ENCODE measurements at places on chromosomes 2 and 18.

DNA sequence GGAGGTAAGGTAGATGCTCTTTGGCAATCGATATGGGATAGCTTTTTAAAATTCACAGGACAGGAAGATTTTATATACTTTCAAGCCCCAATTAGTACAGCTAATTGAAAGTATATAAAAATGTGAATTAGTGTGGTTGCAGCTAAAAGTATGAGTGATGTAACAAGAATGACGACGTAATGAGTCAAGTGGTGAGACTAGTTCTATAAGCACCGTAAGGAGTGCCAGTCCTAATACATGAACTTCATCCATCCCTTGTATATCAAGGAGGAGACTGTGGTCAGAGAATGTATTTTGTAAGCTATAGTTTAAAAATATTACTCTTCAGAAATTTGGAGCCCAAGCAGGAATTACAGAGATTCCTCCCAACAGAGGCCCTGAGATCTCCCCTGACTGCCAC, 25.8 kb downstream of the DNAJC27 start:
- DNase-seq: no peak

DNA sequence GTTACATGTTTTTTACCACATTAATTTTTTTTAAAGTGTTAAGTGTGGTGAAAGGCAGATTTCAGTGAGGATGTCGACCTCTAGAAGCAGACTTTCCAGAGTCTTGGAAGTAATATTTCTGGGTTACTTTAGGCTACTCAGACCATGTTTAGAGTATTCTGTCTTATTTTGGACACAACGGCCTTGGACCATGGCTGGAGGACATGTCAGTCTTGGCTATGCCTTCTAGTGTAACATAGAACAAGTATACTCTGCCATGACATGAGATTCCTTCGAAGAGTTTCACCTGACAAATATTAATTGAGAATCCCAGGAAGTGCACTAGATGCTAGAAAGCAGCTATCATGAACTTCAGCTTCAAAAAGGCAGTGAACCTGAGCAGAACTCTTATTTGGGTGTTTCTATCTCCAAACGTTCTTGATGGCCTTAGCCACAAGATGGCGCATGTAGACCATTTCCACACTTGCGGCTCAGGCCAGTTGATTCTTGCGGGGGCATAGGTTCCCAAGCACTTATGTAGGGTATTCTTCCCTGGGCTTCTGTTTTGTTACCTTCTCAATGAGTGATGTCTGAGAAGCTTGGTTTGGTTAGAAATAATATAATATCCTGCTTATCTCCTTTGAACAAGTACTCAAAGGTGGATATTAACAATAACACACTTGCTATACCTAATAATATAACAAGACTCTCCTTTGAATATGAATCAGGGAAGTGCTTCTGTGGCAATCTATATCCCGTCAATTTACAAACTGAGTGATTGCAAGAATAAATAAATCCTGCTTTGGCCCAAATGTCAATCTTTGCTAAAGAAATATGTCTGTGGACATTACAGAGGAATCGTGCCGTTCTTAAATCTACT, 62.0 kb downstream of the CACNB4 start:
- no peak for DNase-seq

DNA sequence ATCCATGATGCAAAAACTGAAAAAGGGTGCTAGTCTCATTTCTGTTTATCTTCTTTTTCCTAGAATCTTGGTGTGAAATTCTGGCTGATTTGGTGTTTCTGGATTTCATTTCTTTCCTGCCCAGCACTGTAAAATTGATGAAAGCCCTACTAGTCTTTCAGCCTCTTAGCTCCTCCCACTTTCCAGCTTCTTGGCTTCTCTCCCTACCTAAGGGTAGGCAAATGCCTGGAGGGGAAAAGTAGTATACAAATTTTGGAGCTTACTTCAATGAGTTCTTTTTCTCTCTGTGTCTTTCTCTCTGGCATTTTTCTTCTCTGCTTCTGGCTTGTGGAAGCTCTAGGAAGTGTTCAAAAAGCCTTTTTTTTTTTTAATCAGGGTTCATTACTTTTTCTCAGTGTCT, 160.5 kb downstream of the XIRP2 start:
- no peak for DNase-seq

DNA sequence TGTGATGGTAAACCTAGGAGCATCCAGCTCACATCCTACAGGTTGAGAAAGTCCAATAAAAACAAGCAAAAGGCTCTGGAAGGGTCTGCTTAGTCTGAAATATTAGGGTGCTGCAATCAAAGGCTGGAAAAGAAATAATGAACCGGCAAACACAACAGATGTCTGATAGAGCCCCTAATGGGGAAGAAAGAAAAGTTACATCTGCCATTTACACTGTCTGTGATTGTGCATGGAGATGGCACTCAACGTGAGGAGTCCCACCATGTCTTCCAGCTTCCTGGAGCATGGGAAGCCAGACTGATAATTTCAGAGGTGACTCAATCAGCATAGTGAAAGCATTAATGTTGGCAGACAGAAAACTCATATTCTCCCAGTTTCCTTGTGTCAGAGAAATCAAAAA, 307.8 kb downstream of the EPHA4 start:
- DNase-seq: no peak

GRCh38 chr18:48854780-48855179, 96.0 kb downstream of the SMAD7 start:
- DNase-seq: no peak

DNA sequence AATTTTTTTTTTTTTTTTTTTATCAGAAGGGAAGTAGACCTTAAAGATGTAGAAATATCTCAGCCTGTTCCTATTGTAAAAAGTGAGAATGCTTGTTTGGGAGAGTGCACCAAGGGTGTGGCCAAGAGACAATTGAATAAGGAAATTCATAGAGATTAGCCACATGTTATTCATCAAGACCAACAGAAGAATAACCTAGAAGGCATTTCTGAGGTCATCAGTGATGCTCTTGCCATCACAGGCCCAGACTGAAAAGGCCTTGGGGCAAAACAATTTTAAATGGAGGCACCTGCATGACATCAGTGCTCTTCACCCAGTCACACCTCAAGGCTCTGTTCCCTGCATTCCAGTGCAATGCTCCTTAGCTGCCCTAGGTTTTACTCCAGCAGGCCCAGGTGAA, 2043.3 kb upstream of the PIK3C3 start:
- DNase-seq: no peak

DNA sequence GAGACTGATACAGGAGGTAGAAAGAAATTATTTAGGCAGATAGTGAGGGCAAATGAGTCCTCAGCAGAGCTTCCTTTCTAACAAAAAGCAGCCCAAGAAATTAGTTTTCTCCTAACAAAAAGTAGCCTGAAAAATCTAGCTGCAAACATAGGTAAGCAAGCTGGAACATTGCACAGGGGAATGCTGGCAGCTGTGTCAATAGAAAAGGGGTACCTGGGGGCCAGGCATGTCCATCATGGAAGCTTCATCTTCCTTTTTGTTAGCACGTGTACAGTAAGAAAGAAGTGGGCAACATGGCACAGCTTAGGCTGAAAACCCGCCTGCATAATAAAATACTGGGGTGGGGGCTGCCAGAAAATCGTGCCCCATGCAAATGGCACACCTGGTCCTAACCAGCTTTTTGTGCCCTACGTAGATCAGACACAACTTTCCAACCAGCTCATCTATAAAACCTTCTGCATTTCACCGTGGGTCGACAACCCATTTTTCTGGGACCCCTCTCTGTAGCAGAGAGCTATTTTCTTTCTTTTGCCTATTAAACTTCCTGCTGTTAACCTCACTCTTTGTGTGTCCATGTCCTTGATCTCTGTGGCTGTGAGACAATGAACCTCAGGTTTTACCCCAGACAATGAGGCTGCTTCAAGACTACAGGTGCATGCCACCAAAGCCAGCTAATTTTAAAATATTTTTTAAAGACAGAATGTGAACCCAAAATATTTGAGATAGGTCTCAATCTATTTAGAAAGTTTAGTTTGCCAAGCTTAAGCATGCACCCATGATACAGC, 6.6 kb upstream of the MTHFD2 start:
- no peak for DNase-seq

DNA sequence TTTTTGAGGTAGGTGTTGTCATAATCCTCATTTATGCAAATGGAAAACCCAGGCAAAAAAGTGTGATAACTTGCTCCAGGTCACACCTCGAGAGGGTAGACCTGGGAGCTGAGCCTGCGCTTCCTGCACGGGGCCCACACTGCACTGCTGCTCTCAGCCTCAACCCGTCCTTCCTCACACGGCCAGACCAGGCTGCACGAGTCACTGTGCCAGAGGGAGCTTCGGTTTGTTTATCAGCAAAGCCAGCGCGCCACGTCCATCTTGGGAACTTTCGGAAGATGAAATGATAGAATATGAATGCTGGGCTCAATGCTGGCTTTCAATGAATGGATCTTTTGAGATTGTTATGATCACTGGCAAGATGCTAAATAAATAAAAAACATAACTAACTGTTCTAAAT, 14.4 kb downstream of the COPS9 start:
- no peak for DNase-seq

GRCh38 chr2:74481961-74482800, 617 bp downstream of the CCDC142 start:
- no peak for DNase-seq

DNA sequence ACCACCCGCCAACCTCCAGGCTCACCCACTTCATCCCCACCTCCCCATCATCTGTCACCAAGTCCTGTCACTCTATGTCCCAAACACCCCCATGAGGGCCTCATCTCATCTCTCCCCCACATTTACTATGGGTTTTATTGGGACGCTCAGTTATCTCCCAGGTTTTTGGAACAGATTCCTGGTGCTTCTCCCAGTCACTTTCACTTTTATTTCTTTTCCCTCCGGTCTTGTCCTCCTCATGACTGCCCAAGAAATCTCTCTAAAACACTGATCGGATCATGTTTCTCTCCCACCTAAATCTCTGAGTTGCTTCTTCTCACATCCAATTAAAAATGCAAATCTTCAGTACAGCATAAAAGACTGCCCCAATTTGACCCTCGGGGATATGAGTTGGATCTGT, 273.1 kb downstream of the PHLPP1 start:
- DNase-seq: no peak

GRCh38 chr2:72554381-72554780, 271.5 kb downstream of the EXOC6B start:
- DNase-seq: no peak

DNA sequence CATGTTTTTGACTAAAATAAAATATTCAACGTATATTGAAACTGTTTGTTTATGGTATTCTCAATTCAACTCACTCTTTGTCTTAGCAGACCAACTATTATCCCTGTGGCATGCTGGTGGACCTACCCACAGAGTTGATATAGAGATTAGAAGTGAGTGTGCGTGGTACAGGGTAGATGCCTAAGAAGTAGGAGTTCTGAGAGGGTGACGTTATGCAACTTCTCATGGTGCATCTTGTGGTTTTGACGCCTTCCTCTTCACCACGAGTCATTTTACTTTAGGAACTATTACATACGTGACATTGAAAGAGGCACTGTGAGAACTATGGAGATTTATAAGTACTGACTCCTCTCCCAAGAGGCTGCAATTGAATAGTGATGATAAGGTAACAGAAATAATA, 26.6 kb upstream of the NAPG start:
- DNase-seq: no peak

GRCh38 chr2:92326-92725, 46.0 kb upstream of the FAM110C start:
- DNase-seq: no peak

GRCh38 chr2:147524912-147525311, 319.9 kb upstream of the ACVR2A start:
- DNase-seq: no peak

DNA sequence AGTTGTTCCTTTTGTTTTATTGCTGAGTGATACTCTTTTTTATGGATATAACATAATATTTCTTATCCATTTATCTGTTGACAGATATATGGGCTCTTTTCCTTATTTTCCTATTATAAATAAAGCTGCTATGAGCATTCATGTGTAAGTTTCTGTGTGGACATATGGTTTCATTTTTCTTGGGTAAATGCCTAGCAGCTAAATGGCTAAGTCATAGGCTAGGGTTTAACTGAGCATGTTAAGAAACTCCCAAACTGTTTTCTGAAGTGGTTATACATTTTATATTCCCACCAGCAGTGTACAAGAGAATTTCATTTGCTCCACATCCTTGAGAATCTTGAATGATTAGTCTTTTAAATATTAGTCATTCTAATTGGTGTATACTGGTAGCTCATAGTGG, 786.6 kb upstream of the CDH2 start:
- no peak for DNase-seq

GRCh38 chr18:22322243-22322691, 95.4 kb downstream of the CTAGE1 start:
- DNase-seq: no peak

DNA sequence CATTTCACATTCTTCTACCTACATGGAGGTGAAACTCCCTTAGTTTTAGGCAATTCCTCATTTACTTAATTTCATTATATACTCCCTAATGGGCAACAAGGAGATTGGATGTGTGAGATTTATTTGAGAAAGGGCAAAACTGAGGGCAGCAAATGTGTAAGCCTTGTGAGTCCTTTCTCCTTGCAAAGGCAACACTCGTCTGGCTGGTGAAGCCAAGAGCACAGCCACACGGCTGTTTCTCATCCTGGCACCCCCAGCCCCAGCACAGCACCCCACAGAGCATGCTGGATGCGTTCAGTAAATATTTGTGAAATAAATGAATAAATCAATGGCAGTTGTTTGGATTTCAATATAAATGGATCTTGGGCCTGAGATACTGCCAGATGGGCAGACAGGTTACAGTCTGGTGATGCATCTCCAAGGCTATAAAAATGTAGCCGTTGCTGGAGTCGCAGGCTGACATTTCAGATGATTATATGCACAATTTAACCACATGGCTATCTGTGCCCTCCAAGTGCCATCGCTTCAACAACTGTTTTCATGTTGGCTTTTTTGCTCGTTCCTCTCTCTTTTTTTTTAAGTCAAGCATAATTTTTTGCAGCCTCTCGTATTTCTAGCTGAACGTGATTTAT, 154.1 kb upstream of the REV1 start:
- no peak for DNase-seq

DNA sequence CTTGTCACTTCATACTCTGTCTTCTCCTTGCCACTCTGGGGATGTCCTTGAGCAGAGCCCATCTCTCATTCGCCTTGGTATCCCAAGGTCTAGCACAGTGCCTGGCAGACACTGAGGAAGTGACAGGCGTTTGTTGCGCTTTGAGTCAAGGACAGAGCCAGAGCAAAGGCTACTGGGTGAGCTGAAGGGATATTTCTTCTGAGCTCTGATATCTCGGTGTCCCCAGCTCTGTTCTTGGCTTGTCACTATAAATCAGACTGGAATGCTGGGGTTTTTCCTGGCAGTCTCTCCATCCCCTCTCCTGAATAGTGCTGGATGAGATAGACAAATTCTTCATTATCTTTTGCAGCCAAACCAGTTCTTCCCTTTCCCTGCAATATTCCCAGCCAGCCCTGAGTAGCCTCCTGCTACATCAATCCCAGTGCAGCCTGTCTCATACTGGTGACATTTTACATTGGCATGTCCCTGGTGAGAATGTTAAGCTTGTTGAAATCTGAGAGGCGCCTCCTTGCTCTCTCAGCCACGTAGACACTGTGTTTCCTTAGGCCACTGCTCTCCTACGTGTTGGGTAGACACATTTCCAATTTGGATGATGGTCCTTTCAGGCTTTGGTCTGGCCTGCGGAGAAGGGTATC, 61.7 kb downstream of the CTIF start:
- no peak for DNase-seq

GRCh38 chr2:171852366-171852888, 41.6 kb downstream of the SLC25A12 start:
- no peak for DNase-seq

GRCh38 chr2:120473522-120474271, 127.8 kb downstream of the INHBB start:
- no peak for DNase-seq

GRCh38 chr2:142095647-142096046, 35.2 kb downstream of the LRP1B start:
- no peak for DNase-seq

All from NCI-H1048 (cell line).